Fibroblast of skin of left quadriceps (primary cell): ENCODE measurements at places on chromosomes 7 and 10.

DNA sequence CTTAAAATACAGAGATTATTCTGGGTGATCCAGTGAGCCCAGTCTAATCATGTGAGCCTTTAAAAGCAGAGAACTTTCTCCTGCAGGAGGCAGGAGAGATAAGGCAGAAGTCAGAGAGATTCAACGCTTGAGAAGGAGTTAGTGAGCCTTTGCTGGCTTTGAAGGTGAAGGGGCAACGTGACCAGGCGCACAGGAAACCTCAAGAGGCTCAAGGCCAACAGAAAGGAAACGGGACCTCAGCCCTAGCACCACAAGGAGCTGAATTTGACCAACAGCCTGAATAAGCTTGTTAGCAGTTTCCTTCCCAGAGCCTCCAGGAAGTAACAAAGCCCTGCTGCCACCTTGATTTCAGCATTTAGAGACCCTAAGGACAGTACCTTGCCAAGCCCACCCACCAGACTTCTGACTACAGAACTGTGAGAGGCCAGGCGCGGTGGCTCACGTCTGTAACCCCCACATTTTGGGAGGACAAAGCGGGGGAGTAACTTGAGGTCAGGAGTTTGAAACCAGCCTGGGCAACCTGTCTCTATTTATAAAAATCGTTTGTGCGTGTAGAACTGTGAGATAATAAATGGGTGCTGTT, 87.3 kb upstream of the KAT6B start:
- DNase-seq = no peak

DNA sequence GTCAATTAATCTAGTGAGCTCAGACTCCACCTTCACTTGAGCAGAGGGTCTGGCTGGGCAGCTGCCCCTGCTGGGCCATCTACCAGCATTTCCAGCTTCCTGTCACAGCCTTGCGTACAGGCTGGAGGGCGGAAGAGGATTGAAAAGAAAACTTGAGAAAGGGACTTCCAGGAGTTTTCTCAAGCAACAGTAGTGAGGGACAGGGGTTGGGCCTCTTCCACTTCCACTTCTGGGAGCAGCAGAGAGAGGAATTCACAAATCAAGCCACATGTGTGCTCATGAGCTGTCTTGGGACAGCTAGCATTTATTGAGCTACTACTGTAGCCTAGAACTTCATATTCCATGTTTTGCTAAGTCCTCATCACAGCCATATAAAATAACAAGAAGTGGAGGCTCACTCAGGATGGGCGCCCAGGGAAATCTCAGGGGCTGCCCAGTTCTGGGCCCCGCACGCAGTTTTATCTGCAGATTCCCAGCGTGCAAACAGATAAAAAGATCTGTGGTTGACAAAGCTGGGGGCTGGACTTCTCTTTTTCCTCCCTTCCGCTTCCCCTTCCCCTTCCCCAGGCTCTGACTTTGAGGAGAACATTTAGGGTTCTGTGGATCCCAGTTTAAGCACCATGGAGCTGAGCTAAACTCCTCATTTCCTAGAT, 135.8 kb downstream of the RGS10 start:
- no peak for DNase-seq

DNA sequence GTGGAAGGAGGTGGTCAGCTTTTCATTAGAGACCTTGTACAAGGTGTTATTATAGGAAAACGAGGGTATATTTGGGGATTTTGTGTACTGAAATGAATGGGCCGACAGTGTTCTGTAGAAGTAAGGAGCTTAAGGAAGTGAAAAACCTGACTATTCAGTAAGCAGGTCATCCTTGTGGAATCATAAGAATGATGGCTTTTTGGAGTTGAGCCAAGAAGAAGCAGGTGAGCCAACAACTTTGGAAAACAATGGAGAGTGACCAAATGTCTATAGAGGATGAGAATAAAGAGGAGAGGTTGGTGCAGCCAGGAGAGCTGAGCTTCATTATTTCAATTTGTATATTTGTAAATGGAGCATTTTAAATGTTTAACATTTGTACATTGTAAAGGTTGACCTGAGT, 595.7 kb downstream of the CCSER2 start:
- DNase-seq = no peak

- DNase-seq = no peak
These were observed 62.1 kb downstream of the VWA2 start for GRCh38 chr10:114301177-114301576.

- DNase-seq = no peak
These were observed 41.8 kb downstream of the TBATA start for GRCh38 chr10:70743430-70743788.

DNA sequence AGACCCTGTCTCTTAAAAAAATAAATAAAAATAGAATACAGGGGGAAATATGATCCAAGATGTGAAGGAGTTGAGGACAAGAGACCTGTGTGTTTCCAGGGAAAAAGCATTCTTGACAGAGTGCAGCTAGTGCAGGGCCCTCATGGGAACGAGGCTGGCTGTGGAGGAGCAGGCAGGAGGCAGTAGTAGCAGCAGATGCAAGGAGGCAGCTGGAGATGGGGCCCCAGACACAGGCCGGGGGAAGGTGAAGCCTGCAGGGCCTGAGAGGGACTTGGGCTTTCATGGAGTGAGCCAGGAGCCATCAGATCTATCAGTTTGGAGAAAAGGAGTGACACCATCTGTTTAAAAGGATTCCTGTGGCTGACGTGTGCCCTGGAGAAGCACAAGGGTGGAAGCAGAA, 71.4 kb upstream of the ZNF438 start:
- DNase-seq = no peak

- no peak for DNase-seq
These were observed 49.7 kb downstream of the UNC5B start for GRCh38 chr10:71262027-71262426.

DNA sequence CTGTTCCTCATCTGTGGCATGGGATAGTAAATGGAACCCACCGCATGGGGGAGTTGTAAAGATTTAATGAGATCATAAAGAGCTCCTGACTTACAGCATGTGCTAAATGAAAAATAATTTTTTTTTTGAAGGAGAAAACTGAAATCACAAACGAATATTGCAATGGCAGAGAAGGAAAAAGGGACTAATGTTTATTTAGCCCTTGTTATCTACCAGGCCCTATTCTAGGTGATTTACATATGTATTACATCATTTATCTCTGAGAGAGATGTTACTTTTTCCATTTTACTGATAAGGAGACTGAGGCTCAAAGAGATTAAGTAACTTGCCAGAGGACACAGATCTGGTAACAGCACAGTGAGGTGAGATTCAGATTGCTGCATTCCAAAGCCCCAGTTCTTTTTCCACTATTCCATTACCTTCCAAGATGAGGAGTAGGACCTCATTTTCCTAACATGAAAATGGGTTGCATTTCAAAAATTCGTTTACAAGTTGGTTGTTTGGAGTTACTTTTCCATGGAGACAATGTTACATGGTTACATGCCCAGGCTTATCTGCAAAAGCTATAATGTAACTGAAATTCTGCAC, 28.6 kb downstream of the VCL start:
- DNase-seq = no peak

GRCh38 chr7:80636709-80637108, 1.7 kb upstream of the CD36 start:
- no peak for DNase-seq

- DNase-seq = peak; percentile 15
These were observed 151.5 kb downstream of the ANK3 start for GRCh38 chr10:60237977-60238758.

DNA sequence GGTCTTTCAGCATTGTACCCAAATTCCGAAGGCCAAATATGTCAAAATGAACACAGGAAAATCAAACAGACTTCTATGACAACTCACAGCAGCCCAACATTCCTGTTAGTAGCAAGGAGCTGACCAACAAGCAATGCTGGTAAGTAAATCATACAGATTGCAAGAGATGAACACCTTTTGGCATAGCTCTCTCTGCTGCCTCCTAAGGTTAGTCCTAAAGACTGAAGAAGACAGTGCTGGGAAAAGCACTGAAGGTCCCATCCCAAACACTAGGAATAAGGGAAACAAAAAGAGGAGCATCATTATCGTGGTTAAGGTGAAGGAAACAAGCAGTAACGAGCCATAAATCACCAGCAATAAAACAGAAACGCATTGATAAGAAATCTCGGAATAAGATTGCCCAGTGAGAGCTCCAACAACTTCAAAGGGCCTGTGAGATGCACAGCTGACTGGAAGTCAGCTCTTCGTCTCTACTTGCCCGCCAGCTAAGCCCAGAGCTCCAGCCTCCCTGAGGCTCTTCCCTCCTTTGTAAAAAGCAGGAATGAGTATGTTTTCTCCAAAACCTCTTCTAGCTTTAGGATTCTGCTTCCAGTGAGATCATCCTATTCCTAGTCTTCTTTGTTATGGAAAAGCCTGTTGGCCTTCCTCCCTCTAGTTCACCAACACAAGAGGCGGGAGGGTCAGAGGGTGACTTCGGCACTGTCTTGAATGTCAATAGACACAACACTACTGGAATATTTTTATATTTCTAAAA, 15.3 kb downstream of the NUDT5 start:
- DNase-seq = no peak

DNA sequence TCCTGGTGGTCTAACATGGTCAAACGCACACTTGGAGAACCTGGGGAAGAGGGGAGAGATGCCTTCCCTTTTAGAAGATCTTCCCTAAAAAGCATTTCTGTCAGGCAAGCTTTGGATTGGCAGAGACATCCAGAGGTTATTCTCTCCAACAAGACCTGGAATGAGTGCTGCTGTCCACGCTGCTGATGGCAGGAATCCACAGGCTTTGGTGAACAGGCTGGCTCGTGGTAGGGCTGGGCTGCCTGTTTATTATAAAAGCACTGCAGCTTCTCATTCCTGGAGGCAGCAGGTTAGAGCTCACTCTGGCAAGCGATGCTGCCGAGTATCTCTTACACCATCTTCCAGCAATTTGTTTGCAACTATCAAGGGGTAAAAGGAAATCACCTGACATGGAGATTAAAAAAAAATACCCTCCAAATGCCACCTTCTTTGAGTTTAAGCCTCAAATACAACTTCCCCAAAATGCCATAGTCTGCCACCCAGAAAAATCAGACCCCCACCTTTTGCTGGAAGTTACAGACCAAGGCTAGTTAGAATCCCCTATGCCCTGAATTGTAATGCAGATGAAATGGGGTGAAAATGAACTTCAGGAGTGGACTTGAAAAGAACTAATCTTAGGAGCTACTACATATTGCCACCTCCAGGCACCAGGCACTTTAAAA, 152.1 kb upstream of the KMT2E start:
- DNase-seq = no peak
